ENCODE measurements at places on chromosomes 6 and 20.

DNA sequence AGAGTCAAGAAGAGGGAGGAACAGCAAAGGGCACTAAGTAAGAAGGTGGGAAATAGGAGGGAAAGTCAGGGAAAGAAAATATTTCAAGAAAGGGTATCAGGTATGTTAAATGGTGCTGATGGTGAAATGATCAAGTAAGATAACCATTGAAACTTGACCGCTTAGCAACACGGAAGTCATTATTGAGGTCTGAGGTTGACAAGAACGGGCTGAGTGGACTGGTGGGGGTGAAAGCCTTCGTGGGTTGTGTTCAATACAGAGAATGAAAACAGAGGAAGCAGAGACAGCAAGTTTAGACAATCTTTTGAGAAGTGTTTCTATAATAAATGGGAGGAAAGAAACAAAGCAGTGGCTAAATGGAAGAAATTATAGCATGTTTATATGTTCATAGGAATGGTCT is 72.0 kb downstream of the LIN28B start:
- no peak for DNase-seq

DNA sequence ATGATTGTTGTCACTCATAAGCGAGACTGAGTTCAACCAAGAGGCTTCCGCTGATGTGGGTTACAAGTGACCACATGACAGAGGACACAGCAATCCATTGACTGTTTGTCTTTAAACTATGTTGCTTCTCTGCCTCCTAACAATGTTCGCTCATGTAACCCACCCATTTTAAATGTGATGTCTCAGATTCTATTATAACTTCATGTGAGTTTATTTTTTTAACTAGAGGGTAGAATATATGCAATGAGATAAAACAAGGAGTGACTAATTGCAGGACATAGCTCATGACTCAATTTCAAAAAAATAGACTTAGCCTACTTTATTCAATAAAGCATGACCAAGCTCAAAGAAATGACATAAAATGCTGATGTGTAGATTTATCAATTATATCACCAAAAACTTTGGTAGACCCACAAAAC is 119.2 kb upstream of the SASH1 start:
- DNase-seq: no peak

- no peak for DNase-seq
Measured at GRCh38 chr6:88477413-88477812, 311.3 kb upstream of the CNR1 start.

- DNase-seq: no peak
Measured at GRCh38 chr6:35146453-35146852, 5.3 kb upstream of the TCP11 start.

DNA sequence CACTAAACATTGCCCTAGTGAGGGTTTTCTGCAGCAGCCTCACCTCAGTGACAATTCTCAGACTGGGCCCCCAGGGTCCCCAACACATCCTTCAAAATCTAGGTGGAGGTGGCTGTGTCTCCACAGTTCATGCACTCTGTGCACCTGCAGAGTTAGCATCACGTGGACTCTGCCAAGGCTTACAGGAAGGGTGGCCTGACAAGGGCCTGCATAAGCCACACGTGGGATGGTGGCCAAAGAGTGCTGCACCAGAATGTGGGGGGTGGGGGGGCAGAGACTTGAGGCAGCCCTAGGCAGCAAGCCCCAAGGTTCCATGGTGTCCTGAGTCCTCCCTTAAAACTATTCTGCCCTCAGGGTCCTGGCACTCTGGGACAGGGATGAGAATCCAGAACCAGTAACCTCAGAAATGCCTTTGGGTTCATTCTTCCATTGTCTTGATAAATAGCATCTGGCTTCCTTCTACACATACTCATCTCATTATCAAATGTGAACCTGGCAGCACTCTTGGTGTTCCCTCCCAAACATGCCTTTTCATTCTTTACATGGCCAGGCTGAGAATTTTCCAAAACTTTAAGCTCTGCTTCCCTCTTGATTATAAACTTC is 1.6 kb upstream of the SERPINB1 start:
- no peak for DNase-seq

DNA sequence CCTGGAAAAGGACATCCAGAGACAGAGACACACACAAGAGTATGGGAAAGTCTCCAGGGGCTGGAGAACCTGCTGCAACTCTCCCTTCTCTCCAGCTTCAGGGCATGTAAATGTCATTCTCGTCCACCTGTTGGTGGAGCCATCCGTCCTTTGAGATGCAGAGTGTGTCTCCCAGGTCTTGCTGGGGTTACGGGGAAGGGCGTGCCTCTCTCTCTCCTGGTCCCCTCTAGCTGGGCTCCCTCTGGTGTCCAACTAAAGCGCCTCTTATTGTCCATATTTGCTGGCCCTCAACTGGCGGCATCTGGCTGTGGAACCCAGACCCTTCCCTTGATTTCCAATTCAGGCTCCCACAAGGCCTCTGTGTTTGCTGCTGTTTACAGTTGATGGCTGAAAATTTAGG is 244.1 kb downstream of the BMP7 start:
- no peak for DNase-seq

DNA sequence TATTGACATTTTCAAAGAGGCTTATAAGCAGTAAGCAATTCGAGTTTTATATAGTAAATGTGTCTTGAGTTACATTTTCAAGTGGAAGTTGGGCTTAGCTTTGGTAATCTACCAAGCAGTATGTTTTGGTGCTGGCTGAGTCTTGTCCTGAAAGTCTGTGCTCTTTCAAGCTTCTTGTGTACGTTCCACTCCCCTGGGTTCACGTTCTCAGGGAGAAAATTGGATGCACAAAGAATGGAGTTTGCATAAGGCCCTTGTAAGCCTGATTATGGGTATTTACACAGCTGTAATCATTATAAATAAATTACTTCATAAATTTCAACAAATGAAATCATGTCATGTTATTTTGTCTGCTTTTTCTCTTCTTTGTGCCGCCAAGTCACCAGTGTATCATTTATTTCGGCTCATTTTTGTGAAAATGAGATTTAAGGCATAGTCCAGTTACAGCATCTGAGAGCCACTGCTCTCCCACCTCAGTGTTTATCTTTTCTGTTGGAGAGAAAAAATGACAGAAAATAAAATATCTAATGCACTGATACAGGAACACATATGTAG is 262.5 kb downstream of the BTBD3 start:
- DNase-seq: no peak

DNA sequence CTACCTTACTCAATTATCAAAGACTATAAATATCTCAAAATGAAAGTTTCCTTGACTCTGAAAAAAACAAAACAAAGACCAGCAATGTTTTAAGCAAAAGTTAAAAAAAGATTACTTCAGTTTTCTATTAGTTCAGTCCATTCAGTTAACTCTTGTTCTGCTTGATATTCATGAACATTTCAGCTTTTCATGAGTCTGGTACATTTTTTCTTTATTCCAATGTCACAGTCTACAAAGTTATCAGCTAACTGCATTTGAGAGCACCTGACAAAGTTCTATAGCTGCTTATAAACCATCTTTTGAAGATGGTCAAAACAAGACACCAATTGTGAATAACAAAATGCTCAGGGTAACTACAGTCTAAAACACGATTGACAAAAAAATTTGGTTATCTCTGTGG is 156.1 kb upstream of the NOX3 start:
- DNase-seq: no peak

DNA sequence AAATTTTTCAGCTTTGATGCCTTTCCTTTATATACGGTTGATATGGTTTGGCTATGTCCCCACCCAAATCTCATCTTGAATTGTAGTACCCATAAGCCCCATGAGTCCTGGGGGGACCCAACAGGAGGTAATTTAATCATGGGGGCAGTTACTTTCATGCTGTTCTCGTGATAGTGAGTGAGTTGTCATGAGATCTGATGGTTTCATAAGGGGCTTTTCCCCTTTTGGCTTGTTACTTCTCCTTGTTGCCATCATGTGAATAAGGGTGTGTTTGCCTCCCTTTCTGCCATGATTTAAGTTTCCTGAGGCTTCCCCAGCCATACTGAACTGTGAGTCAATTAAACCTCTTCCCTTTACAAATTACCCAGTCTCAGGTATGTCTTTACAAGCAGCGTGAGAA is 66.8 kb downstream of the ARHGAP18 start:
- no peak for DNase-seq

- no peak for DNase-seq
Measured at GRCh38 chr20:51438136-51438535, 104.4 kb downstream of the NFATC2 start.

GRCh38 chr20:53412577-53413185 is 181.0 kb downstream of the ZNF217 start:
- DNase-seq: no peak
